Activated CD4-positive, alpha-beta T cell treated with anti-CD3 and anti-CD28 coated beads, Interleukin-2, amount 10 ng/mL, durations not matched to agents 7 days and 5 days (primary cell): ENCODE measurements at places on chromosomes 5 and 9.

DNA sequence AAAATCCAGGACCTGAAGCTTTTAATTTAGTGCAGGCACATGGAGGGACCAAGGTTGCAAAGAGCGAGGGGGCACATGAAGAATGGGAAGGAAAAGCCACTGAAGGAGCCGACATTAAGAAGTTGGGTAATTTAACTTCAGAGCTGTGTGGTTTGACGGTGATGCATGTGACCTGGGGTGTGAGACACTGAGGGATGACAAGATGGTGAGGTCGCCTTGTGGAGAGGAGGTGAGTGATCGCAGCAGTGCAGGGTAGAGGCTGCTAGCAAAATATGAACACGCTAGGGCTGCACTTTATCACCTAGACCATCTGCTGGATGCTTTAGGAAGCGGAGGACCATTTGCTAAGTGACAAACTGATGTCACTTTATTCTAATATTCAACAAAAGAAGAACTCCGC is 339.0 kb upstream of the KIF2A start:
- no peak for DNase-seq

- no peak for DNase-seq
These were observed 73.2 kb downstream of the PIK3R1 start for GRCh38 chr5:68288707-68289134.

- no peak for DNase-seq
These were observed 367.5 kb downstream of the DEPDC1B start for GRCh38 chr5:60332244-60333004.

- DNase-seq, result no peak
These were observed 11.8 kb downstream of the SLC25A48 start for GRCh38 chr5:135846311-135846710.
